ENCODE measurements at places on chromosomes 16 and 17. TPM values are rescaled to one million over a fixed set of nuclear protein-coding genes. Genes with fewer than 3 reads are reported as not detected.

The ITGB4 gene
- 18.0 TPM for total RNA-seq

The FOXN1 gene
- not detected for total RNA-seq

The CEMP1 gene
- total RNA-seq = not detected

The ABI3 gene
- total RNA-seq = not detected

The TMEM132E gene
- total RNA-seq = 6.8 TPM

The SGCA gene
- total RNA-seq = not detected

The GP2 gene
- total RNA-seq = not detected

The SPATA22 gene
- total RNA-seq = not detected

The PPL gene
- total RNA-seq = 3.5 TPM

The RNFT1 gene
- total RNA-seq = 20.7 TPM

The CACNG3 gene
- not detected for total RNA-seq

The OTOA gene
- not detected for total RNA-seq

The TBC1D28 gene
- total RNA-seq = not detected

The ZNF594 gene
- total RNA-seq = 10.2 TPM

The MYLK3 gene
- total RNA-seq = 0.10 TPM

The SYCE1L gene
- total RNA-seq = 0.45 TPM

The CFAP52 gene
- total RNA-seq = not detected

The MT4 gene
- total RNA-seq = not detected

The TLCD1 gene
- 32.4 TPM for total RNA-seq

The MYL4 gene
- not detected for total RNA-seq

The LPCAT2 gene
- 2.1 TPM for total RNA-seq

The CRISPLD2 gene
- 0.35 TPM for total RNA-seq

The WFIKKN2 gene
- total RNA-seq = not detected

The ZKSCAN2 gene
- 7.0 TPM for total RNA-seq

The CBX2 gene
- 26.8 TPM for total RNA-seq

The TBC1D26 gene
- total RNA-seq = not detected

The SMURF2 gene
- 11.0 TPM for total RNA-seq

The NLRP1 gene
- total RNA-seq = 1.5 TPM

The ADGRG1 gene
- total RNA-seq = 20.2 TPM

The PPY gene
- total RNA-seq = not detected

The CCL8 gene
- not detected for total RNA-seq

The IL34 gene
- not detected for total RNA-seq

The DNAH17 gene
- 1.8 TPM for total RNA-seq

The FGF11 gene
- total RNA-seq = 1.2 TPM

The TP53TG3B gene
- not detected for total RNA-seq

The SYT17 gene
- total RNA-seq = 4.1 TPM

The NACA2 gene
- not detected for total RNA-seq

The IL17C gene
- total RNA-seq = not detected

The UNC45B gene
- 0.02 TPM for total RNA-seq

The RNF112 gene
- total RNA-seq = 0.20 TPM

The XAF1 gene
- not detected for total RNA-seq
